Cardiac fibroblast (primary cell): ENCODE measurements at places on chromosomes 3 and 15.
A peak's percentile ranks its signal among the peaks of the same experiment; 100 is the strongest.

GRCh38 chr3:107209302-107209990 lies 167.8 kb upstream of the CCDC54 start:
- DNase-seq: peak; percentile 49

DNA sequence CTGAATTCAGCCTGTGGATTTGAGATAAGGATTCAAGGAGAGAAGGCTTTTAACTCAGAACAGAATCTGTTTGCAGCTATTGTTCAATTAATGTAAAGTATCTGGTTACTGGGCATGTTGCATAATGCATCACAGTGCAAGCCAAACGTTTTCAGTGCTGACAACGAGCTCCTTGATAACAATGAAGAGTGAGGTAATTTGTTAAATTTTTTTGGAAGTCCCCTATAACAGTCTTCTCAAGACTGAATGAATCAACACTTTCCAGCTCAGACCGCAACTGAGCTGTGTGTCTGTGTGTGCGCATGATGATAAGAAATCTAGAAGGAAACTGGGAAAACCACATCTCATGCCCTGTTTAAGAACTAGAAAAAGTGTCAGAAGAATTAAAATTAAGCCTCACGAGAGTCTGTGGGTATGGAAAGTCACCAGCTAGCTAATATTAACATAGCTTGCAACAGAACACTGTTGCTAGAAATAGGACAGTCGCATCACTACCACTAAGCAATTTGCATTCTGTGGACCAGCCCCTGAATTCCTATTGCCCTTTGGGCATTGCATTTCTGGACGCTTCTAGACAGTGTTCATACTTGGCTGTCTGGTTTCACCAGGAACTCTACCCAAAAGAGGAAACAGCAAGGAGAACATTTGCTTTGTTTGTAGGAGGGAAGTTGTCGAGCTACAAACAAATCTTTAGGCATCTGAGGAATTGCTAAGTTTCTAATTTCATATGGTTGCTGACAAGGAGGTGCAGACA lies 43.7 kb upstream of the ATP2C1 start:
- peak; percentile 89 for DNase-seq

- DNase-seq: no peak
These were observed 23.8 kb upstream of the CORO2B start for GRCh38 chr15:68554721-68555678.

GRCh38 chr3:156761007-156761406 lies 65.1 kb upstream of the LEKR1 start:
- no peak for DNase-seq

- DNase-seq: peak; percentile 88
These were observed 24.5 kb downstream of the MB21D2 start for GRCh38 chr3:192892981-192893700.

GRCh38 chr15:100108846-100109245 lies 232.9 kb downstream of the ADAMTS17 start:
- no peak for DNase-seq
